HAP-1 (cell line): ENCODE measurements at places on chromosomes 7 and 10.

- DNase-seq = no peak
These were observed 53.4 kb downstream of the TSPAN15 start for GRCh38 chr10:69504576-69505250.

DNA sequence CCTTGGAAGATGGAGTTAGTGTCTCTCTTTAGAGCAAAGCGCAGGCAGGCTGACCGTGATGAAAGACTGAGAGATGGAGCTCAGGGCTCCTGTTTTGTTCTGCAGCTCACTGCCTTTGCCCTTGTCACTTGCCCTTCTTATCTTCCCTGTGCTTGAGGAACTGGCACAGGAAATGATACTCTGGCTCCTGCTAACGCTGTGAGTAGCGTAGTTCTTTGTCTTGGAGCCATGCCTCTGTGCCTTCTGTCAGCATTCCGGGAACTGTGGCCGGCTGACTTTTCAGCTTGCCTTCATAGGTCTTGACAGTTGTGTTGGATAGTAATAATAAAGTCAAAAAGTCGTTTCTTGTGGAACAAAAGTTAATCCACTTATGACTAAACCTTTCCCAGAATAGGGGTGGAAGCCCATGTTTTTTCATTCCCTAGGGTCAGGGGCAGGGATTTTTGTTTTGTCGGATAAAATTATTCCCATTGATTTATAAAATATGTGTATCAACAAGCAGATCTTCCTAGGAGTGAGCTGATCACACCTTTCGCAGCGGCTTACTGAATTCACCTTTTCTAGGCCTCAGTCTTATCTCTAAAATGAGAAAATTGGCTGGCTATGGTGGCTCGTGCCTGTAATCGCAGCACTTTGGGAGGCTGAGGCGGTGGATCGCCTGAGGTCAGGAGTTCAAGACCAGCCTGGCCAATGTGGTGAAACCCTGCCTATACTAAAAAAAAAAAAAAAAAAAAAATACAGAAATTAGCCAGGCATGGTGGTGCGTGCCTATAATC is 16.6 kb upstream of the TMEM236 start:
- no peak for DNase-seq

- DNase-seq = no peak
These were observed 15.8 kb downstream of the CYCS start for GRCh38 chr7:25109276-25109675.

DNA sequence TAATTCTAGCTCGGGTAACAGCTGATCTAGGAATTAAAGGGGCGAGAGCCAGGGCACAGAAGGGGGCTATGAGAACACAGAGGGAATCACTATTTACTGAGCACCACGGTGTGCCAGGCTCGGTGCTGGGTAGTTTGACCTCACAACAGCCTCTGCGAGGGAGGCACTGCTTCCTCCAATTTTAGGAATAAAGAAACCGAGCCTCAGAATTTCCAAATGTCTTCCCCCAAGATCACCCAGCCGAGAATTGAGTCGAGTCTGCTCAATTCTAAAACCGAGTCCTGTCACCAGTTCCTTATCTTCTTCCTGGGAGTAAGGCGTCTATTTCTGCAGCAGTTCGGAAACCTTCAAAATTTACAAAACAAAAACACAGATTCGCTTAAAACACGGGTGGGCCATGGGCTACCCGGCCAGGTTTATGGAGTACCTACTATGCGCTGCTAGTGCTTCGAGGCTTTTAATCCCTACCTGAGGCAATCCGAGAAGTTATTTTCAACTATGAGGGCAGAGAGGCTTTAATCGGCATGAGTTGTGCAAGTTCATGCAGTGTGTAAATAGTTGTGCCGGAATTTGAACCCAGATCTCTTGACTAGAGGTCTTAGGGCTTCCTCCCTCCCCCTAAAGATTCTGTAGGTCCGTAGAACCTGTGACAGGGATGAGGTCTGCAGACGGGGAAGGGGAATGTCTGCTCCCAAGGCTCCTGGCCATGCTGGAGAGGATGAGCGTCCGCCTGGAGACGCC is 872 bp upstream of the HMX2 start:
- no peak for DNase-seq

DNA sequence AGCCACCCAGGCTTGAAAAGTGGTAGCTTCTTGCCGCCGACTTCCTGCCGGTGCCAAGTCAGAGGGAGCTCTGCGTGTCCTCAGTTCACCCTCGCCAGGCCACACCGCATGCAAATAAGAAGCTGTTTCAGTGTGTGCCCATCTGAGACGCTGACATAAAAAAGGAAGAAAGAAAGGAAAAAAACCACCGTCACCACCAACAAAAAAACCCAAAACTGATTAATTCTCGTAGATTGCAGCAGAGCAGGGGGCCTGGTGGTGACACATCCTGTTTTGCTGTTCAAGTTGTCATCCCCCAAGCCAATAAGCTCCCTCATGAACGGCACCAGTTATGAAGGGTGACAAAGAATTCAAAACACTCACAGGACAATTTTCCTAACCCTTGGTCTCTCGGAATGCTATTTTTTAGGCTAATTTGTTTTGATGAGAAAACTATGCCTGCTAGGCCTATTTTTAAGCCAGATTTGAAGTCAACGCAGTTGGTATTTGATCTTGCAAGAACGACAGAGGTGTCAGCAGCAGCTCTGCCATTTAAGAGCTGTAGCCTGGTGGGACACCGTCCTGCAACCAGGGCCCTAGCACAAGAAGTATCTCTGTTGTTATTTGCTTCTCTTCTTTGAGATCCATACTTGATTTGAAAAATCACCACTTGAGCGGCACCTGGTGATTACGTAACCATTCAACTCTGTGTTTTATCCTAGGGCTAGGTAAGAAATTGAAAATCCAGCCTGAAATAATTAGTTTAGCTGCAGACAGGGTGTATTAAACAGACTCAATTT is 145.6 kb downstream of the PFKFB3 start:
- DNase-seq = no peak

- DNase-seq = no peak
These were observed 64.6 kb upstream of the COL13A1 start for GRCh38 chr10:69736886-69737641.

DNA sequence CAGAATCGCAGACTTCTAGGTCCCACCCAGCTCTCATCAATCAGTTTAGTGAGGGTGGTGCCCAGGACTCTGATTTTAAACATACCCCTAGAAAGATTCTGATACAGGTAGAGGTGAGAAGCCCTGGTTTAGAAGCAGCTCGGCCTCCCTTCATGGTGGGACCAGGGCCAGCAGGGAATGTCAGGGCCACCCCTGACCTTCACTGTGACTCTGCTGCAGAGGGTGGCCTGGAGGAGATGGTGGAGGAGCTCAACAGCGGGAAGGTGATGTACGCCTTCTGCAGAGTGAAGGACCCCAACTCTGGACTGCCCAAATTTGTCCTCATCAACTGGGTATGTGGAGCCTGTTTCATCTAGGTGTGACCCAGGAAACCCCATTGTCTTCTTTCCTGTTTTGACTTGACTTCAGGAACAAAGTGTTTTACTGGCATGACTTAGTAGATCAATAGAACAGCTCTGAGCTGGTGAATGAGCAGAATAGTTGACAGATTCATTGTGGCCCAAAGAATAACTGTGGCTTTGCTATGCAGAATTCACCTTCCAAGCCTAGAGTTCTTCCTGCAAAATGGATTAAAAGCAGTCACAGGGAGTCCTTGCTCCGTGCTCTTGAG is 7.2 kb downstream of the DBNL start:
- no peak for DNase-seq

- DNase-seq = no peak
These were observed 150.1 kb upstream of the SHH start for GRCh38 chr7:155962191-155962967.

- no peak for DNase-seq
These were observed 21.2 kb downstream of the GLCCI1 start for GRCh38 chr7:7989616-7990440.

GRCh38 chr10:15236340-15236739 is 67.8 kb upstream of the NMT2 start:
- DNase-seq = no peak

GRCh38 chr7:105046414-105046813 is 32.4 kb downstream of the KMT2E start:
- no peak for DNase-seq

DNA sequence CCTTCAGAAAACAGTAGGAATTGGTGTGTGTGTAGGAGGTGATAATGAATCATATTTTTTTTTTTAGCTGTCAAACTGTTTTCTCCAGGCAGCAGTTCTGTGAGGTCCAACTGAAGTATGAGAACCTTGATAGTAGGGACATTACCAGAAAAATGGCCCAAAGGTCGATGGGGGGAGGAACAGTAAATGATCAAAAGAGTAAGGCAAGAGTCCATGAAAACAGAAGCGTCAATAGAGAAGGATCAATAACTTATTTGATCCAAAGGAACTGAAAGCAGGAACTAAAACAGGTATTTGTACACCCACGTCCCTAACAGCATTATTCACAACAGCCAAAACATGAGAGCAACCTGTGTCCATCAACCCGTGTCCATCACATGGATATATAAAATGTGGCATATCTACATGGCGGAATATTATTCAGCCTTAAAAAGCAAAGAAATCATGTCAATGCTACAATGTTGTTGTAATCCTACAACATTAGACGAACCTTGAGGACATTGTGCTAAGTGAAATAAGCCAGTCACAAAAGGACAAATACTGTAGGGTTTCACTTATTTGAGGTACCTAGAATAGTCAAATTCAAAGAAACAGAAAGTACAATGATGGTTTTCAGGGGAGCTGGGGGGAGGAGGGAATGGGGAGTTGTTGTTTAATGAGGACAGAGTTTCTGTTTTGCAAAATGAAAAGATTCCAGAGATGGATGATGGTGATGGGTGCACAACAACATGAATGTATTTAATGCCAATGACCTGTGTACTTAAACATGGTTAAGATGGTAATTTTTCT is 214.0 kb upstream of the KLF14 start:
- DNase-seq = no peak
